ENCODE measurements at places on chromosomes 16 and 17.

DNA sequence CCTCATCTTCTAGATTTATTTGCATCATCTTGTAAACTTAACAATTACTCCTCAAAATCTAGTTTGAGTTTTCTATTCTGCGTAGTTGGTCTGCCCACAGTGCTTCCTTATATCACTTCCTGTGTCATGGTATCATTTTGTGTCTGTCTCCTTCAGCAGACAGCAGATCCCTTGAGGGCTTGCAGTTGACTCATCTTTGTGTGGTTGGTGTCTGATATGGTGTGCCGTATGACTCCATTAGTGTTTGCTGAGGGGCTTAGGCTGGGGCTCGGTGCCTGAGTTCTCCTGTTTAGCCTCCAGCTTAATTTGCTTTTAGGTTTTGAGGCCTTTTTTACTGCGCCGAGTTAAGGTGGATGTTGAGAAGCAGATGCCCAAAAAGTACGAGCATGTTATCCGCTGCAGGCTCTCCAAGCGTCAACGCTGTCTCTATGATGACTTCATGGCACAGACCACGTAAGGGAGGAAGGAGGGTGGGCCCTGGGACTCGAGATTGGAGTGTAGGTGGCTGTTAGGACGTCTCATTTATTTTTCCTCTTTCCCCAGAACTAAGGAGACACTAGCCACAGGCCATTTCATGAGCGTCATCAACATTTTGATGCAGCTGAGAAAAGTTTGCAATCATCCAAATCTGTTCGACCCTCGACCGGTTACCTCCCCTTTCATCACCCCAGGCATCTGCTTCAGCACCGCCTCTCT is 16.9 kb downstream of the SRCAP start:
- no peak for DNase-seq

GRCh38 chr17:55825213-55825612 is 74.4 kb downstream of the PCTP start:
- DNase-seq: no peak

DNA sequence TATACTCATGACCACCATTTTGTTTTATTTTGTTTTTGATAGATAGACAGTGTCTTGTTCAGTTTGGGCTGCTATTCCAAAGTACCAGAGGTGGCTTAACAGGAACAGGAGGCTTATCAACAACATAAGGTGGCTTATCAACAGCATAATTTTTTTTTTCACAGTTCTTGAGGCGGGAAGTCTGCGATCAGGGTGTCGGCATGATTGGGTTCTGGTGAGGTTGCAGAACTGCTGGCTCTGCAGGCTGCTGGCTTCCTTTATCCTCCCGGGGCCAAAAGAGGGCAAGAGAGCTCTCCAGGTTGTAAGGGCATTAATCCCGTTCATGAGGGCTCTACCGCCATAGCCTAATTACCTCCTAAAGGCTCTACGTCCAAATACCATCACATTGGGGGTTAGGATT is 11.8 kb upstream of the HSD17B2 start:
- no peak for DNase-seq

GRCh38 chr16:67327743-67328142 is 1.1 kb downstream of the LRRC36 start:
- no peak for DNase-seq
